Ovary (tissue), 10 donors: ENCODE measurements at places on chromosomes 2 and 18. TPM values are rescaled to one million over a fixed set of nuclear protein-coding genes. Genes with fewer than 3 reads are reported as not detected.

- no peak for DNase-seq
Observed at GRCh38 chr2:126859631-126860030, 39.1 kb upstream of the TEX51 start.

GRCh38 chr18:36075862-36076587 lies 8.7 kb upstream of the RPRD1A start:
- no peak for DNase-seq

- DNase-seq = no peak
Observed at GRCh38 chr2:2581331-2582159, 250.5 kb upstream of the MYT1L start.

GRCh38 chr2:39902103-39902502 lies 123.0 kb upstream of the THUMPD2 start:
- DNase-seq = no peak

GRCh38 chr2:2879781-2880180 lies 497.8 kb downstream of the EIPR1 start:
- no peak for DNase-seq

DNA sequence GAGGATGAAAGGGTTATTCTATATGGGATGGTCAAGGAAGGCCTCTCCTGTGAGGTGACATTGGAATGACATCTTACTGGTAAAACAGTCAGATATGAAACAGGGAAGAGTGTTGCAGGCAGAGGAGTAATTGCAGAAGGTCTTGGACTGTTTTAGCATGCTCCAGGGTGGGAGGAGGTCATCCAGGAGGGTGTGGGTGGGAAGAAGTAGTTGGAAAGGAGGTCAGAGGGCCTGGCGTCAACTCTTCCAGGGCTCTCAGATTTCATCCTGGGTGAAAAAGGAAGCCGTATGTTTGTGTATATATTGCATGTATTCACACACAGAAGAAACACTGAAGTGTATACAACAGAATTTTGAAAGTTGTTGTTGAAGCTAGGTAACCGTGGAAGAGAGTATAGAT lies 48.2 kb downstream of the ATP9B start:
- no peak for DNase-seq

Gene RGPD3
- total RNA-seq = 0.30 TPM

GRCh38 chr2:57760381-57760801 lies 286.2 kb upstream of the VRK2 start:
- no peak for DNase-seq

- no peak for DNase-seq
Observed at GRCh38 chr18:28635530-28635929, 458.6 kb upstream of the CDH2 start.

DNA sequence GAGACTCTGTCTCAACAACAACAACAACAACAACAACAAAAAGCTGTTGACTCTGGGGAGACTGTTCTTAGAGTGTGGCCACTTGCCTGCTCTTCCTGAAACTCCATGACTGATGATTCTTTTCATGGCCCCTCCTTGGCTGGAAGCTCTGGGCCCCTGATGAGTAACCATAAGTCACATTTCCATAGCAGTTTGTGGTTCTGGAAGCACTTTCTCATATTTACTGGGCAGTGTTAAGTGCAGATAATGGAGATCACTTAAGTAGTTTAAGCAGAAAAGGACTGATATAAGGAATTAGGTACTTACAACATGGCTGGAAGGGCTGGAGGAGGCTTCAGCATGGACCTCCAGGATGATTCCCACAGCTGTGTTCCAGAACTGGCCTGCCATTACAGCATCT lies 147.3 kb upstream of the DLX2 start:
- no peak for DNase-seq

DNA sequence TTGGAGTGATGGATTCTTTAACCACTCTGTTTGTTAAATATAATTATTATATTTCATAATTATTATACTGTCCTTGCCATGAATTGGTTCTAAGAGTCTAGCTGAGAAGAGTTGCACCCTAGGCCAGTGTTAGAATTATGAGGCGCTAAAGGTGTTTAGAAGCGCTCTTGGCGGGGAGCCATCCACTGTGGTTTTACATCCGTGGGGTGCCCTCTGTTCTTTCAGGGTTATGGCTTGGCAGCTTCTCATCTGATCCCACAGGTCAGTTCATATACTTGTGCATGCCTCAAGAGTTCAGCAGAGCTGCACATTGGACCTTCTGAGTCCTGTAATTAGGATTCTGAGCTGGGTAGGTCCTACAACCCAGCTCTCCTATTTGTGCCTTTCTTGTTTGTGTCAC lies 9.1 kb downstream of the ASAP2 start:
- no peak for DNase-seq

Gene ABCG8
- total RNA-seq = 0.05 TPM

DNA sequence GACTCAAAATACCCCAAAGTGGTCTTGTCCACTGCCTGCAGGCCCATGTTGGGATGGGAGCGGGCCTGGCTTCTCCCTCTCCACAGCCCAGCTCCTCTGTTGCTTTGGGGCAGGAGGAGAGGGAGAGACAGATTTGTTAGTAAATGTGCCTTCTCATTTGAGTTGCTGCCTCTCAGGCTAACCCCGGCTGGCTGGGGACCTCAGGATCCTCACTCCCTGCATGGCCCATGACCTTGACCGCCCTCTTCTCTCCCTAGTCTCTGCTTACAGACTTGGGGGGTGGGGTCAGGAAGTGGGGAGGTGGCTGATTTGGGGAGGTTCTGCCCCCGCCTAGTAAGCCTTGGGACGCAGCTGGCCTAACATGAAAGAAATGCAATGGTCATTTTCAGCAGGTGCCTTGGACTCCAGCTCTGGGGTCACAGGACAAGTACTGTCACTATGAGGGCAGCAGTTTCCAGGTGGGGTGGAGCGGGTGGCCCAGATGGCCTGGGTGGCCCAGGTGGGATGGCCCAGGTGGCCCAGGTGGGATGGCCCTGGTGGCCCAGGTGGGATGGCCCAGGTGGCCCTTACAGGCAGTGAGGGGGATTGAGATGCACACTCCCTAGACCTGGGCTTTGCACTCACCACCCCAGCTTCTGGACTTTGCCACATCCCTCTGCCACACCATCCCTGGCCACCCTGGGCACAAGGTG lies 24.1 kb downstream of the HJURP start:
- DNase-seq = no peak

Gene SPC25
- 0.48 TPM for total RNA-seq

Gene CD8A
- total RNA-seq = 0.53 TPM

DNA sequence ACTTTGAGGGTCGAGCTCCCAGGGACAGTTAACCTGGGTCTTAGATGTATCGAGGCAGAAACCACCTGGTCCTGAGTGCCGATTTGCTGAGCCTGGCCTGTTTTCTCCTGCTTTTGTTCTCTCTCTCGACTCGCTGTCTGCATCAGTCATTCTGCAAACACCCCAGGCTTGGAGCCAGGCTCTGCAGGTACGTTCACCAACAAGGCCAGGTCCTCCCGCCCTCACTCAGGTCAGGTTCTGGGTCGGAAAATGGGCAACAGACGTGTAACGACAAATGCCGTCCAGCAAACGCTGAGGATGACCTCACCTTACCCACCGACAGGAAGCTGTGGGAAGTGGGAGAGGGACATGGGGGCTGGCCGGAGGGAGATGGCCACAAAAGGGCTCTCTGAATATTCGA lies 57.7 kb upstream of the PXDN start:
- DNase-seq = no peak

GRCh38 chr2:237594514-237594871 lies 4.0 kb upstream of the RAB17 start:
- DNase-seq = peak; percentile 2

DNA sequence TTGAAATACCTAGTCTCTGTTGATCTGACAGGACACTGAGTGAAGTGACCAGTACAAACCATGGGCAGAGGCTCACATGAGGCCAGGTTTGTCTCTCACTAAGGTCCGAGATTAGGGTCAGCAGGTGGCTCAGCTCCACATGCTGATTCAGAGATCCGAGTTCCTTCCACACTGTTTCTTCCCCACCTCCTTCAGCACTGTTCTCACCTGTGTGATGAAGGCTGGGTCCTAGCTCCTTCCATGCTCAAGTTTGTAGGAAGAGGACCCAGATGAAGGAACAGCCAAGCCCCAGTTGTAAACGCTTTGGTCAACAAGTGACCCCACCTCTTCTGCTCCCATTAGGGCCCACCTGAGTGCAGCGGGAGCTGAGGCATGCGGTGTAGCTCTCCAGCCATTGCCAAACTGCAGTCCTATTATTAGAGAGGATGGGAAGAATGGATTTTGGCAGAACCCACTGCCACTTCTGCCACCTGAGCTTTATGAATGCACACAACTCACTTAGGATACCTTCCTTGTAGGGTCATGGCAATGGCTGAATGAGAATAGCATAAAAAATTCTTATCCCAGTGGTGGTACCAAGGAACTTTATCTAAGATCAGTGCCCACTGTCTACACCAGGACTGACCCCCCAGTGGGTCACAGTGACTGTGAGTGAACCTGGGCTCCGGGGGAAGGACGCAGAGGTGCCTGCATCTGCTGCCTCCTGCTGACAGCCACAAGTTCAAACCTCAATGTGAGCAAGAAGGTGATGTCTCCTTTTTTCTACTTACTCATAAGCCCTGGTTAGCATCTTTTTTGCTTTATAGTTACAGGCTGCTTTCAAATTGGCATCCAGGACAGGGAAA lies 324.8 kb upstream of the HS6ST1 start:
- no peak for DNase-seq

GRCh38 chr2:95010126-95010525 lies 15.4 kb upstream of the MAL start:
- DNase-seq = no peak

GRCh38 chr2:167861574-167862193 lies 385.7 kb downstream of the STK39 start:
- DNase-seq = no peak

GRCh38 chr2:20421988-20422370 lies 24.9 kb upstream of the RHOB start:
- peak; percentile 92 for DNase-seq

DNA sequence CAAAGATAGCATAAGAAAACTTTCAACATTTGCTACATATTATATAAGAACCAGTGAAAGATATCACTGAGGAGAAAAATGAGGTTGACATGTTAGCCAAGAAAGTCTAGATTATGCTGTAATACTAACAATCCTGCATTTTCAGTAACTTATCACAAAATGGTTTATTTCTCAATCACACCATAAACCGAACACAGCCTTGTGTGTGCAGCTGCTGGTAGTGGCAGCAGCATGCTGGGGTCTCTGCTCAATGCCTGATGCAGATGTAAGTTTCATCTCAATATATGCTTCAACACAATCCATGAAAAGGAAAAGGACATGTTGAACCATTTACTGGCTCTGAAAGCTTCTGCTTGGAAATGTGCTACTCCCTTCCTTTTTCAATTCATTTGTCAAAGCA lies 376.3 kb downstream of the GPD2 start:
- DNase-seq = no peak

GRCh38 chr2:66919286-66919685 lies 477.8 kb upstream of the ETAA1 start:
- DNase-seq = no peak

Gene SCYGR4
- not detected for total RNA-seq

Gene SLC14A1
- 0.43 TPM for total RNA-seq

GRCh38 chr2:168056242-168056787 lies 191.1 kb downstream of the STK39 start:
- no peak for DNase-seq

GRCh38 chr2:222561817-222562645 lies 93.9 kb downstream of the FARSB start:
- peak; percentile 44 for DNase-seq

Gene PLCD4
- total RNA-seq = 1.5 TPM

- no peak for DNase-seq
Observed at GRCh38 chr18:75108579-75109318, 100.2 kb downstream of the PTGR3 start.

Gene GAREM2
- total RNA-seq = 13.5 TPM

Gene POTEC
- not detected for total RNA-seq

Gene UGT1A4
- 0.36 TPM for total RNA-seq

Gene IL1RL1
- total RNA-seq = 0.77 TPM
